CD14-positive monocyte (primary cell): ENCODE measurements at places on chromosomes 7 and 10.
A peak's percentile ranks its signal among the peaks of the same experiment; 100 is the strongest.

GRCh38 chr7:96723622-96724021, 14.0 kb upstream of the SEM1 start:
- no peak for DNase-seq
- no peaks in the 10 kb centered on the region for H3K27me3 ChIP-seq
- H3K4me3 ChIP-seq = no peak overlapping the region
- no peak overlapping the region for H3K27ac ChIP-seq
- H3K36me3 ChIP-seq = no peaks in the 10 kb centered on the region
- H3K4me1 ChIP-seq = no peaks in the 10 kb centered on the region

DNA sequence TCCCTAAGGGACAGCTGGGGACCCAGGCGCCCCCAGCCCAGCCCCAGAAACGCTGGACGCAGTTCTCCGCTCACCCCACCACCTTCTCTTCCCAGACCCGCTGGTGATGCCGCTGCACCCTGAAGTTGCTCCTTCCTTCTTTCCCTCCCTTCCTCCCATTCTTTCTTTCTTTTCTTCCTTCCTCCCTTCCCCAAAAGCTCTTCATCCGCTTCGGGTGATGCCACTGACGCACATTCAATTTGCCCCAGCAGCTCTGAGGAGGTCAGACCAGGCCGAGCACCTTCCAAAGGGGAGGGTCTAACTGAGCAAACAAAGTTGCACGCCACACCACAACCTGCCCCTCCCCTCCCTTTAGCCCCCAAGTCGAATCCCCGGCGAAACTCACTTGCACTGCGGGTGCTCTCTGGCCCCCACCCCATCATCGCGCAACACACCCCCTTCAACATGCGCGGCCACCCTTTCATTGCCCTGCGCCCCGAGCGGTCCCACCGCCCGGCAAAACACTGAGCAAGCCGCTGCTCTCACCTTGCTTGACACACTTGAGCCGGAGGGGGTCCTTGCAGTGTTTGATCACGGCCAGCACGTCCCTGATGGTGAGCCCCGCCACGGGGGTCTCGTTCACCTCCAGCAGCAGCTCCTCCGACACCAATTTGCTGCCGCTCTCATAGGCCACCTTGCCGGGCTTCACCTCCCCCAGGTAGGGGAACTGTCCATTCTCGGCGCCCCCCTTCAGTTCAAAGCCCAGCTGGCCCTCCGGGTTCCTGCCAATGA, 787 bp downstream of the MAGI2 start:
- peak overlapping the region; percentile 38 for H3K4me3 ChIP-seq
- no peak for DNase-seq
- H3K36me3 ChIP-seq = no peaks in the 10 kb centered on the region
- H3K27me3 ChIP-seq = peaks cover 17% of the 10 kb centered on the region
- no peak overlapping the region for H3K27ac ChIP-seq

DNA sequence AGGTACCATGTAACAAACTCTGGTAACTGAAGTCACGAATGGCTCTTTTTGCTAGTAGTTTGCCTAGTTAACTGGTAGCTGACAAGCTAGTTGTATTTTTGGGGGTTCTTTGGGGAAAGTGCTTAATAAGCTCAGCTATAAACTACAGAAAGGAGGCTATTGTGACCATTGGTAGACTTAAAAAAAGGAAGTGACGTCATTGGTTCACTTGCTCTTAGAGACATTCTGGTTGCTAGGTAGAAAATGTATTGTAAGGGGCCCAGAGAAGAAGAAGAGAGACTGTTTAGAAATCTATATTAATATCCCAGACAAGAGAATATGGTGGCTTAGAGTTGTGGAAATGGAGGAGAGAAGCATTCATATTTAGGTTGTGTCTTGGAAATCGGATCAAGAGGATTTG, 103.0 kb downstream of the NXPH1 start:
- H3K4me1 ChIP-seq = no peaks in the 10 kb centered on the region
- no peak overlapping the region for H3K27ac ChIP-seq
- no peaks in the 10 kb centered on the region for H3K27me3 ChIP-seq
- H3K4me3 ChIP-seq = no peak overlapping the region
- DNase-seq = no peak

DNA sequence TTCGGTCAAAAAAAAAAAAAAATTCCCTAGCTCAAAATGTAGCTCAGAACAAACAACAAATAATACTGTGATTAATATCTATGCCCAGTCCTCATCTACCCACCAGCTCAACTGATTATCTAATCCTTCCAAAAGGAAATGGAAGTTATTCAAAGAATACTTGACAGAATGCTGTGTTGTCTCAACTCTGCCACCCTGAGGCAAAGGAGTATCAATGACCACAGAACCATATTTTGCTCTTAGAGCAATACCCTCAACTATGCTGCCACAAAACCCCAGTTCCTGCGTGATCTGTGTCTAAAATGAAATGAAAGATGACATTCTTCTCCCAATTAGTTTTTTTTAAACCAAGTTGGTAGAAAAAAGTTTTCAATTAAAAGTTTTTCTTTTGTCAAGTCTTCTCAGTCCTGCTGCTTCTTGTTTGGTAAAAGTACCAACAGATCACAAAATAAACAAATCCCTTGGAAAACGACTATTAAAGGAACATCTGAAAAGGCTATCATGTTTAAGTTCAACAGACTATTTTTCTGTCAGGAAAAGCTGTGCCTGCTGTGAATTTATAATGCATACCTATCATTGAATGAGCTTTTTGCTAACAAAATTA, 21.6 kb downstream of the RBM28 start:
- no peaks in the 10 kb centered on the region for H3K4me1 ChIP-seq
- DNase-seq = peak; percentile 17
- no peak overlapping the region for H3K4me3 ChIP-seq
- peaks cover 70% of the 10 kb centered on the region for H3K36me3 ChIP-seq
- no peaks in the 10 kb centered on the region for H3K27me3 ChIP-seq
- no peak overlapping the region for H3K27ac ChIP-seq

DNA sequence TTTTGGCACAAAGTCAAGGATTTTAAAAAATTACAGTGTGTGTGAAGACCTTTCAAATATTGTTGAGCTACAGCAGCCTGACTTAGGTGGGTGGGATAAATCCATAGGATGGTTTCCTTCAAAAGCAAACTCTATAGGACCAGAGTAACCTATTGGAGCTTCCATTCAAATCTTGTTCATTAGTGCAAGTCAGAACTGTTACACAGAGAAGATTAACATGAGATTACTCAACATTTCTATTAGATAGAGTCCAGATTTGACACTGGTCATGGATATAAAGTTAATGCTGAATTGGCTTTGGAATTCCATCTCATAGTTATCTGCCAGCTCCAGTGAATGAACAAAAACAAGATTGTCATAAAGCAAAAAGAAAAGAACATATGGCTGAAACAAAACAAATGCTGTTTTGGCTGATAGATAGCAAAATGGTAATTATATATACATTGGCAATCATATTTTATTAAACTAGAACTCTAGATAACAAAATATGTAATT, 129.6 kb upstream of the SEMA3A start:
- H3K27ac ChIP-seq = no peak overlapping the region
- H3K27me3 ChIP-seq = no peaks in the 10 kb centered on the region
- no peak for DNase-seq
- H3K4me3 ChIP-seq = no peak overlapping the region

DNA sequence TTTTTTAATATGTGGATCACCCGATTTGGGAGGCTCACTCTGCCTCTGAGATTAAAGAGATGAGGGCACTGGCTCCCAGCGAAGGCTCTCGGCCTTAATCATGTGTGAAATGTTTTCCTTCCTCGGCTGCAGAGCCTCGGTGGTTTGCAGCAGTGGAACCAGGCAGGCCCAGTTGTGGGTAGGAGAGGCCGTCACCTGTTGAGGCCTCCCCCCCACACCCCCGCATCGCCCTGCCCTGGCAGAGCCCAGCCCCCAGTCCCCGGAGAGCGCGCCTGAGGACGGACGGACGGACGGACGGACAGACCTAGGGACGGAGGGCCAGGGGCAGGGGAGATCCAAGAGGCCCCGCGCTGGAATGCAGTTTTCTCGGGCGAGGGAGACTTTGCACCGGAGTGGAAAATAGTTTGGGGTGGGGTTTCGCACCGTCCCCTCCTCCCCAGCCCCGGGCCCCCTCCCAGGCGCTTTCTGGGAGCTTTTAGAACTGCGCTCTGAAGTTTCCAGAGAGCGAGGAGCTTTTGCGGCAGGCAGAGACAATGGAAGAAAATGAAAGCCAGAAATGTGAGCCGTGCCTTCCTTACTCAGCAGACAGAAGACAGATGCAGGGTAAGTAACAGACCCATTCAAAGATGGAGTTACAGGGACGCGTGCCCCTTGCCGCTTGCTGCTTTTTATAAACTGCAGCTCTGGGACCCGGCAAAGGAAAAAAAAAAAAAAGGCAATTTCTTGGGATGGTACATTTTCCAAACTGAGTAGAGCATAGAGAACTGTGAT, at the start of gene KIAA1217:
TSS of gene KIAA1217 (plus strand) at position 478 of the 771 bp plus-strand sequence. CDS start at position 534, 56 bp downstream.
- H3K27ac ChIP-seq = no peak within 1 kb of the TSS
- DNase-seq = no peak
- peaks cover 27% of the 10 kb centered on the region for H3K27me3 ChIP-seq

DNA sequence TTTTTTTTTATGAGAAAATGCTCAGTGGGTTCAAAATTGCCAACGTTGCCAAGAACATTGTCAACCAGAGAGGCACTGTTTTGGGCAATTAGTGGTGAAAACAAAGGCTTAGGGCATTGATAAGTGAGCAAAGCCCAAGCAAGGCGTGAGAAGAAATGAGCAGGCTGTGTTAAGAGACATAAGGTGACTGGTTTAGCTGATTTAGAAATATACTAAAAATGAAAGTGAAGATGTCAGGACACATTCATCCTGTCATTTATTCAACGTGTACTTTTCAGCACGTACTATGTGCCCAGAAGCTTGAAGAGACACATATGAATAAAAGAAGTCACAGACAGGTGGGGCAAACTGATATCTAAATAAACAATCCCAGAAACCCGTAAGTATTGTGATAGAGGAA, 31.8 kb downstream of the AOAH start:
- H3K4me1 ChIP-seq = peaks cover 12% of the 10 kb centered on the region
- peak overlapping the region; percentile 55 for H3K27ac ChIP-seq
- H3K27me3 ChIP-seq = no peaks in the 10 kb centered on the region
- H3K4me3 ChIP-seq = no peak overlapping the region

DNA sequence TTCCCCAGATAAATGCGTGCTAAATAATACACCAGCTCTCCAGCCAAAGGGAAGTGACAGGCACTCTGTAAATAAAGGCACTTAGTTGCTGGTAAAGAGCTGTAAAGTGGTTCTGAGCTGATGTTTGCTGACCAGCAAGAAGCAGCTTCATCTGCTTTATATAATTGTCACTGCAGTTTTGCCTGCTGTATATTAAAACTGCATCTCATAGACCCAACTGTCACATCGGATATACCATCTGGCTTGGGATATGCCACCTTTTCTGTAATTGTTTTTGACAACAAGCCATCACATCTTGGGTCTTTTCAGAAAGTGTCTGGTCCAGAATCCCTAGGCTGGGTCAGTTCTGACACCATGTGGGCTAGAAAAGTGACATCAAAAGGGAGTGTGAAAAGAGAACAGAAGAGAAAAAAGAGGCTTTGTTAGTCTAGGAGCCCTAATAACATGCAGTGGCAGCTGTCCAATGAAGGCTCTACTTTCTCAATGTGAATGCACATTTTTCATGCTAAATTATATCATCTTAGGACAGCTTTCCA, 697.6 kb downstream of the KCNMA1 start:
- H3K4me1 ChIP-seq = no peaks in the 10 kb centered on the region
- H3K4me3 ChIP-seq = no peak overlapping the region
- H3K27ac ChIP-seq = no peak overlapping the region
- no peak for DNase-seq

DNA sequence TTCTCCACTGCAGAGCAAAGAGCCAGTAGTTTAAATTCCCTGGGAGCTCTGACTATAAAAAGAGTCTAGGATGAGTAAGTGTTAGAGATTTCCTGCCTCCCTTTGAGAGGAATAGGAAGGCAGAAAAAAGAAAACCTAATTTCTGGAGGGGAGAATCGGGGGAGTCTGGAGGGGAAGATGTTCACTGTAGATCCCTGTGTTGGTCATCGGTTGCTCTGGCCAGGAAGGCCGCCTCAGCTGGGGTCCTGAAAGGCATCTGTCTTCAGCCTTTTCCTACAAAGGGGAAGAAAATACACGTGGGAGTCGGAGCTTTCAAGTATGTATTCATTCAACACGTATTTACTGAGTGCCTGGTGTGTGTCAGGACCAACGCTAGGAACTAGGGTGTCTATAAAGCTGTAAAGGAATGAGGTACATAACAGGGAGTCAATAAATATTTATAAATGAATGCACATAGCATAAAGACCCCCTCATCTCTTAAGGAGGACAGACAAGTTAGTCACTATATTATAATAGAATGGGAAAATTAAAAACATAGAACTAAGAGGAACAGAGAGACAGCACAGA, 101.1 kb downstream of the ICA1 start:
- H3K4me1 ChIP-seq = no peaks in the 10 kb centered on the region
- H3K27ac ChIP-seq = no peak overlapping the region
- H3K36me3 ChIP-seq = no peaks in the 10 kb centered on the region
